ENCODE measurements at places on chromosomes 1 and 21.

DNA sequence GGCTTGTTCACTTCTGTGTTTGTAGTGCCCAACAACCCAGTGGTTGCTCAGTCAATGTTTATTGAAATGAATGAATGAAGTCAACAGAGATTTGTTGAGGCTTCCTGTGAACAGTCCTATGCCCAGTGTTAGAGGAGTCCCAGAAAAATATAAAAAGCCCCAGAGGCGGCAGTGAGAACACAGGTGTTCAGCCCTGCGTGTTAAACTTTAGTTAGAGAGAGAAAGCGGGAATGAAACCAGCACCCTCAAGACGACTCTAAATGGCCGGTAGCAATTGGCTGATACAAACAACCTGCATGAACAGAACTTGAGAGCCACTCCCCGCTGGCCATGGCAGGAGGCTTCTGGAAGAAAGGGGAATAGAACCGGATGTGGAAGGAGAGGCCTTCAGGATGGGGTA lies 22.6 kb downstream of the TMEM51 start:
- no peak for DNase-seq

- DNase-seq = no peak
These were observed 321.2 kb downstream of the CHRM3 start for GRCh38 chr1:239707615-239708014.

- DNase-seq = no peak
These were observed 1173.4 kb downstream of the AMY1C start for GRCh38 chr1:104923075-104923474.

GRCh38 chr1:161928056-161928455 lies 95.6 kb downstream of the OLFML2B start:
- no peak for DNase-seq

- no peak for DNase-seq
These were observed 142.6 kb upstream of the GJB5 start for GRCh38 chr1:34612091-34612827.

DNA sequence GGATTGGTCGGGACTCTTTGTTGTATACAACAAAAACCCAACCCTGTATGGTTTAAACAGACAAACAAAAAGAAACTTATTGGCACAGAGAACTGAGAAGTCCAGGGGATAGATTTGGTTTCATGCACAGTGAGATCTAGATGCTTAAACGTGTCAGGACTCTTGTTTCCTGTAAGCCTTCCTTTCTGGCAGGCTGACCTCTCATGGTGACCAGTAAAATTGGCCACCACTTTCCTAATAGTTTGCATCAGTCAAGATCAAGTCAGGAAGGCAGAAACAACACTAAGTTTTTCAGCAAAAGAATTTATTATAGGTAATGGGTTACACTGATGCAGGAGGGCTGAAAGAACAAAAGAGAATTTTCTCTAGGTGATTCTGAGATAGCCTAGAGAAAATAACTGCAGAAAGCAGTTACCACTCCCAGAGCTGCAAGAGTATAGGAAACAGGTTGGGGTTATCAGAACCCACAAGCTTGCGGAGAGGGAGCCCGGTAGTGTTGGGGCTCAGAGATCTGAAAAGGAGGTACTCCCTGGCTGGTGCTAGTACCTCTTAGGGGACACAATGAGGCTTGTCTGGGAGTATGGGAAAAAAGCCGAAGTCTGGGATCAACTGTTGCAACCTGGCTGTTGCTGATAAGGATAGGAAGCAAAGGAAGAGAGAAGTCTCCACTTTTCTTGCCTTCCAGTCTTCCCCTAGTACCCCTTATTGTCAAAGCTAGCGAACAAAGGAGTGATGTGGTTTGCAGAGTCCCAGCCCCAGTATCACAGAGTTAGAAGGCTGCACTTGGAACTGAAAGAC lies 21.4 kb downstream of the CITED4 start:
- DNase-seq = no peak

GRCh38 chr1:72241397-72241796 lies 40.9 kb downstream of the NEGR1 start:
- no peak for DNase-seq

- DNase-seq = no peak
These were observed 173.8 kb downstream of the DAB1 start for GRCh38 chr1:57250021-57250420.
